Pericardium fibroblast (primary cell): ENCODE measurements at places on chromosomes 6 and 20. TPM values are rescaled to one million over a fixed set of nuclear protein-coding genes. Genes with fewer than 3 reads are reported as not detected.

MCHR2 gene
- total RNA-seq = not detected in 2 replicates

OR12D1 gene
- total RNA-seq = not detected in 2 replicates

APCDD1L gene
- total RNA-seq = 0.12 and 3.7 TPM in 2 replicates

C20orf204 gene
- 0.12 and 0.68 TPM in 2 replicates for total RNA-seq

IL22RA2 gene
- not detected in 2 replicates for total RNA-seq

CGA gene
- total RNA-seq = not detected in 2 replicates

DAAM2 gene
- 11.2 and 26.6 TPM in 2 replicates for total RNA-seq

CCM2L gene
- total RNA-seq = not detected in 2 replicates

RFX6 gene
- total RNA-seq = not detected in 2 replicates

ADGRF4 gene
- 0.09 and 0.12 TPM in 2 replicates for total RNA-seq
